ENCODE measurements at places on chromosomes 3 and 15. TPM values are rescaled to one million over a fixed set of nuclear protein-coding genes. Genes with fewer than 3 reads are reported as not detected.

Gene ACP3
- total RNA-seq, result not detected

Gene TPRG1
- total RNA-seq, result 3.7 TPM

Gene SEMA3G
- total RNA-seq, result 0.27 TPM

Gene ANKRD63
- not detected for total RNA-seq

Gene XIRP1
- 0.40 TPM for total RNA-seq

Gene TMC3
- not detected for total RNA-seq

Gene GPR160
- 24.6 TPM for total RNA-seq

DNA sequence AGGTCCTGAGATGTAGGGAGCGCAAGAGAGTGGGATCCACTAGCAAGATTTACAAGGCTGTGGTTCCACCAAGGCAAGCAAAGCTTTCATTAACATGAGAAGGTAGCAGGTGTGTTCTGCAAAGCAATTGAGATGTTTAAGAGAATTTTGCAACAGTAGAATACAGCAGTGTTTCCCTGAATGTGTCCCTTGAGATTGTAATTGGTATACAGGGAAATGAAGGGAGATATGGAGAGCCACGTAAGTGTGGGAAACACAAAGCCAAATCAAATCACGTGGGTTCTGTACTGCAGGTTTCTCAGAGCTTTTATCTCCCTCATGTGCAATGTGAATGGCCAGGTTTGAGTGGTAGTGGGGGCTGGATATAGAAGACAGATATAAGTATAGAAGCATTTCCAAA is 67.3 kb downstream of the ATG7 start:
- H3K36me3 ChIP-seq, result no peaks in the 10 kb centered on the region
- no peak for DNase-seq
- H3K4me3 ChIP-seq, result no peak overlapping the region
- H3K27ac ChIP-seq, result no peak overlapping the region

GRCh38 chr15:89035658-89036057 is 52.6 kb upstream of the ABHD2 start:
- no peaks in the 10 kb centered on the region for H3K27me3 ChIP-seq
- no peaks in the 10 kb centered on the region for H3K36me3 ChIP-seq
- DNase-seq, result no peak
- no peak overlapping the region for H3K4me3 ChIP-seq
- H3K27ac ChIP-seq, result no peak overlapping the region
- H3K4me1 ChIP-seq, result no peaks in the 10 kb centered on the region

- H3K27ac ChIP-seq, result no peak overlapping the region
- H3K27me3 ChIP-seq, result no peaks in the 10 kb centered on the region
- no peaks in the 10 kb centered on the region for H3K4me1 ChIP-seq
These were observed 549.7 kb upstream of the EPHA6 start for GRCh38 chr3:96264701-96265100.

- no peak overlapping the region for H3K27ac ChIP-seq
- H3K36me3 ChIP-seq, result no peaks in the 10 kb centered on the region
- H3K4me3 ChIP-seq, result no peak overlapping the region
- H3K27me3 ChIP-seq, result no peaks in the 10 kb centered on the region
- DNase-seq, result no peak
These were observed 14.3 kb upstream of the PDE8A start for GRCh38 chr15:84967380-84967779.

GRCh38 chr3:177286034-177286433 is 88.8 kb upstream of the TBL1XR1 start:
- no peaks in the 10 kb centered on the region for H3K4me1 ChIP-seq
- no peaks in the 10 kb centered on the region for H3K27me3 ChIP-seq
- no peak overlapping the region for H3K4me3 ChIP-seq
- H3K27ac ChIP-seq, result no peak overlapping the region
- DNase-seq, result no peak

GRCh38 chr15:41647262-41647661 is 12.9 kb upstream of the MGA start:
- H3K4me1 ChIP-seq, result no peaks in the 10 kb centered on the region
- H3K4me3 ChIP-seq, result no peak overlapping the region
- no peaks in the 10 kb centered on the region for H3K36me3 ChIP-seq
- no peak overlapping the region for H3K27ac ChIP-seq
- no peak for DNase-seq

GRCh38 chr3:55060896-55061719 is 133.2 kb upstream of the LRTM1 start:
- H3K4me3 ChIP-seq, result no peak overlapping the region
- no peaks in the 10 kb centered on the region for H3K4me1 ChIP-seq
- no peak for DNase-seq
- H3K27ac ChIP-seq, result no peak overlapping the region
- H3K36me3 ChIP-seq, result no peaks in the 10 kb centered on the region
- no peaks in the 10 kb centered on the region for H3K27me3 ChIP-seq

GRCh38 chr15:87368511-87368910 is 888.0 kb downstream of the NTRK3 start:
- H3K4me1 ChIP-seq, result no peaks in the 10 kb centered on the region
- H3K4me3 ChIP-seq, result no peak overlapping the region
- no peak for DNase-seq
- no peaks in the 10 kb centered on the region for H3K27me3 ChIP-seq
- H3K27ac ChIP-seq, result no peak overlapping the region

DNA sequence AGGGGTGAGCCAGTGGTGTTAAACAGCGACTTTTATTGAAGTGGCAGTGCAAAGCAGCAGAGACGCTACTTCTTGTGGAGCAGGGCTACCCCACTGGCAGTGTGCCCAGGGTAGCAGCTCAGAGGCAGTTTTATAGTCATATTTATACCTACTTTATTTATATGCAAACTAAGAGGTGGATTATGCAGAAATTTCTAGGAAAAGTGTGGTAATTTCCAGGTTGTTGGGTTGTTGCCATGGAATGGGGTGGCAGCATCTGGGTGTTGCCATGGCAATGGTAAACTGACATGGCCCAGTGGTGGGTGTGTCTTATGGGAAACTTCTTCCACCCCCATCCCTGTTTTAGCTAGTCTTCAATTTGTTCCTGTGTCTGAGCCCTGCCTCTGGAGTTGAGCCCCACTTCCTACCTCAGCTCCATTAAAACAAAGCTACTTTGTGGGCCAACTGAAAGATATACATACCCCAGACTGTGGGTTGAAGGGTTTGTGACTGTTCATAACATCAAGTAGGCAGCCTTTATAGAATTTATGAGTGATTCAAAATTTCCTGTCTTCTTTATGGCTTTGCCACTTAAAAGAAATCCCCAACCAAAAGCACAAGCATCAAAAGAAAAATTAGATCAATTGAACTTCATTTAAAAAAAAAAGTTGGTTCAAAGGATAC is 60.3 kb downstream of the EBLN2 start:
- H3K36me3 ChIP-seq, result no peaks in the 10 kb centered on the region
- no peaks in the 10 kb centered on the region for H3K4me1 ChIP-seq
- H3K27me3 ChIP-seq, result no peaks in the 10 kb centered on the region
- no peak overlapping the region for H3K27ac ChIP-seq

DNA sequence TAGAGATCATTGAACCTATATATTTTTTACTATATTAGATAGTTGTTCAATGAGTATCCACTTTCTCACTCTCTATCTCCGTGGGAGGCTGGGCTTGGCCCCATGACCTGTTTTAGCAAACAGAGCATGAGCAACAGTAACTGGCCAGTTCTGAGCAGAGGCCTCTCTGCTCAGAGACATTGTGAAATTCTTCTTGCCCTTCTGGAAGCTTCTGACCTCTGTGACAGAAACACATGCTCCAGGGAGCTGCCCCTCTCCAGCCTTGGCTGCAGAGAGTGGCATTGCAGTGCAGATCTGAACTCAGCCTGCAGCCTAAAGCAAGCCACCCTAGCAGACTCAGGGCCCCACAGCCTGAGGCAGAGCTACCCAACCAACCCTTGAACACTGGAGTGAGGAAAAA is 20.5 kb downstream of the FAM240A start:
- H3K4me1 ChIP-seq, result peaks cover 3% of the 10 kb centered on the region
- H3K27ac ChIP-seq, result no peak overlapping the region
- no peak overlapping the region for H3K4me3 ChIP-seq
- no peaks in the 10 kb centered on the region for H3K36me3 ChIP-seq
- DNase-seq, result no peak

DNA sequence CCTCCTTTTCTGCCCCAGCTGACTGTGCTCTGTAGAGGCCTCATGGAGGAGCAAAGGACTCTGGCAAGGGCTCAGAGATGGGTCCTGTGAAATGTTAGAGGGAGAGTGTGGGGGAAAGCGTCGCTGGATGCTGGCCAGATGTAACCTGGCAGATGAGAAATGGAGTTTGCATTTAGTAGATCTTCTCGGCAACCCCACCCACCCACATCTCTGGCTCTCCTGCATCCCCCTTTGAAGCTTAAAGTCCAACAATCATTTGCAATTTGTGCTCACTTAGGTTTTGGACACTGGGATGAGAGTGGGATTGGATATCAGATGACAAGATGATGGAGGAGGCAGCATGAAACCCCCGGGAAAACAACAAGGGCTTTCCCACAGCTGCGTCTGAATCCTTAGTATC is 523.6 kb upstream of the MCTP2 start:
- H3K36me3 ChIP-seq, result no peaks in the 10 kb centered on the region
- H3K4me1 ChIP-seq, result no peaks in the 10 kb centered on the region
- H3K4me3 ChIP-seq, result no peak overlapping the region
- no peak for DNase-seq
- no peaks in the 10 kb centered on the region for H3K27me3 ChIP-seq
- H3K27ac ChIP-seq, result no peak overlapping the region

DNA sequence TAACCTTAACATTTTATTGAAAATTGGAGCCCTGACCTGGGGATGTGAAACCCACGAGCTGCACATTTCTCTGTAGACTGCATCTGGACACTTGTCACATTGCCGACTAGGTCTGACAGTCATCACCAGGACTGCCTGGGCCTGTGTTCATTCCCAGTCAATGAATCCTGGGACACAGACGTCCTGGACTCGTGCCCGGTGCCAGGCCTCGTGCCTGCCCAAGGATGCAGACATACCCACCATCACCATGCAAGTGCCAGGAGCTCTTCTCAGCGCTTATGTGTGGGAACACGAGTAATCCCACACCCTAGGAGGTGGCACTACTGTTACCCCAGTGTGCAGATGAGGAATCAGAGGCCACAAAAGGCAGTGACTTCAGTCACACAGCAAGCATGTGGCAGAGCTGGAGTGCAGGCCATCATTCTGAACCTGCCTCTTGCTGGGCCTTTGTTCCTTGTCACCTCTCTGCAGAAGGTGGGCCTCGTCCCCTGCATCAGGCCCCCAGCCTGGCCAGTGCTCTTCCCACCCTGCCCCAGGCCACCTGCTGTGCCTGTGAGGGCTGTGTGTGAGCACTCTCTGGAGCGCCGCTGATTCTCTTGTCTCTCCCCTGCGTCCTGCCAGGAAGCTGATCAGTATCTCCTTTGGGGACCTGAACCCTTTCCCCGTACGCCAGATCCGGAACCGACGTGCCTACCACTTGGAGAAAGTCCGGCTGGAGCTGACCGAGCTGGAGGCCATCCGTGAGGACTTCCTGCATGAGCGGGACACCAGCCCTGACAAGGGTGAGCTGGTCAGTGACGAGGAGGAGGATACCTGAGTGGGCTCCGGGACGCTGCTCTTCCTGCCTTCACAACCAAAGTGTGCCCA is 58.5 kb downstream of the ADAMTS7 start:
- H3K27me3 ChIP-seq, result no peaks in the 10 kb centered on the region
- H3K4me3 ChIP-seq, result no peak overlapping the region
- H3K36me3 ChIP-seq, result no peaks in the 10 kb centered on the region
- no peak overlapping the region for H3K27ac ChIP-seq
- H3K4me1 ChIP-seq, result peaks cover 9% of the 10 kb centered on the region

DNA sequence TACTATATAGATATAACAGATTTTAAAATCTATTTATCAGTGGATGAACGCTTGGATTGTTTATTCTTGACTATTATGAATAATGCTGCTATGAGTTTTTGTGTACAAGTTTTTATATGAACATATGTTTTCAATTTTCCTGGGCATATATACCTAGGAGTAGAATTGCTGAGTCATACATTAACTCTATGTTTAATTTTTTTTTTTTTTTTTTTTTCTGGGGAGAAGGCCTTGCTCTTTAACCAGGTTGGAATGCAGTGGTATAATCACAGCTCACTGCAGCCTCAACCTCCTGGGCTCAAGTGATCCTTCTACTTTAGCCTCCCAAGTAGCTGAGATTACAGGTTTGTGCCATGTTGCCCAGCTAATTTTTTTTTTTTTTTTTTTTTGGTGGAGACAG is 9.1 kb downstream of the CIDEC start:
- H3K27me3 ChIP-seq, result no peaks in the 10 kb centered on the region
- no peak overlapping the region for H3K27ac ChIP-seq
- DNase-seq, result no peak
- no peaks in the 10 kb centered on the region for H3K36me3 ChIP-seq

DNA sequence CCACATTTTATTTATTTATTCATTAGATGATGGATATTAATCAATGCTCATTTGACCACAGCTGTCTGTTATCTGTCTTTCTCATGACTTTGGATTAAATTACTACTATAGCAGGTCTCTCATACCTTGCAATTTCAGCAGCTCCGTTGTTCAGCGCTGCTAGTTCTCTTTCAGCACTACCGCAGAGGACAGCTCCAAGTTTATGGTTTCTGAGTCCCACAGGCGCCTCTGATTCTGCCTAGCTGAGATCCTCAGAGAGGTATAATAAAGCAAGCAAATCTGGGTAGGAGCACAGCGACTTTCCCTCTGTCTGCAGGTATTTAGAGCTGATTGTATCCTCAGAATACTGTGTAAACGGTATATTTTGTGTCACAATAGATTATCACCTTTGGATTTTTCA is 204.9 kb downstream of the CNTN4 start:
- no peaks in the 10 kb centered on the region for H3K27me3 ChIP-seq
- DNase-seq, result no peak
- no peak overlapping the region for H3K4me3 ChIP-seq
- no peaks in the 10 kb centered on the region for H3K4me1 ChIP-seq
- H3K36me3 ChIP-seq, result no peaks in the 10 kb centered on the region
- no peak overlapping the region for H3K27ac ChIP-seq

DNA sequence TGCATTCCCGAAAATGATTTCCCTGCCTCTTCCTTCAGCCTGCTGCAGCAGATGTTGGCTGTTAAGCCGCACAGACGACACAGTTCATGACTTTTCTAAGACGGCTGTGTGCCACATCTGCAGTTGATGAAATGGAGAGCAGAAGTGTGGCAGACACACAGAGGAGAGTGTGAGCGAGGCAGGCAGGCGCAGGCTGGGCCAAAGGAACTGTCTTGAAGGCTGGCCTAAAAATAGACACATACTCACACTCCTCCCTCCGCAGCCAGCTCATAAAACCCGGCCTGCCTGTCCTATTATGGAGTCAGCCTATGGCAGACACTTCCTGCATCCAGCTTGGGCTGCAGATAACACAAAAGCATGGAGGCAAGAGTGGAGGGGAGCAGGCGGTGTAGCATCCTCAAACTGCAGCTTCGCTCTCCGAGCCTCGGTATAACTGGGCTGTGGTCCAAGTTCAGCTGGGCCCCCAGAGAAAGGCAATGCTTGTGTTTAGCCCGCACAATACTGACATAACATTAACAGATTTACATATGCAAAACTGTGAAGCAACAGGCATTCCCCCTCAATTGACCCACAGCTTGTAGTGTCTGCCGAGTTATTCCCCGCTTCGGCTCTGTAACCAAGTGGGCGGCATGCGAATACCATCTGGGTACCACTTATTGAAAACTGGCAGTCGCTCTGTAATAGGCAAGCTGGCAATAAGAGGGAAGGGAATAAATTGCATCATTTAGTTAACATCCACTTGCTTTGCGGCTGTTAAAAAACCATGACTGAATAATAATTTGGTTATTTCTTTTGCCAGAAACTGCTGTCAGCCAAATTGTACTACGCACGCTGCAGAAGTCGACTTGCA is 40.8 kb downstream of the FOXP1 start:
- DNase-seq, result no peak
- no peaks in the 10 kb centered on the region for H3K4me1 ChIP-seq
- no peaks in the 10 kb centered on the region for H3K36me3 ChIP-seq
- peaks cover 15% of the 10 kb centered on the region for H3K27me3 ChIP-seq
- no peak overlapping the region for H3K4me3 ChIP-seq
- no peak overlapping the region for H3K27ac ChIP-seq
